ENCODE measurements at places on chromosomes 2 and 18. TPM values are rescaled to one million over a fixed set of nuclear protein-coding genes. Genes with fewer than 3 reads are reported as not detected.

METAP1D gene
- total RNA-seq, result 6.2 TPM

TUBB6 gene
- total RNA-seq, result 98.9 TPM

TUBB8B gene
- not detected for total RNA-seq

SCYGR4 gene
- total RNA-seq, result not detected

C2orf72 gene
- total RNA-seq, result 0.88 TPM

CDH19 gene
- 0.94 TPM for total RNA-seq

STAT4 gene
- 8.5 TPM for total RNA-seq

PLA2R1 gene
- 6.6 TPM for total RNA-seq

NRP2 gene
- total RNA-seq, result 37.7 TPM

COLEC11 gene
- total RNA-seq, result 7.6 TPM

PSMA8 gene
- total RNA-seq, result not detected

ECEL1 gene
- total RNA-seq, result 6.7 TPM

DNA sequence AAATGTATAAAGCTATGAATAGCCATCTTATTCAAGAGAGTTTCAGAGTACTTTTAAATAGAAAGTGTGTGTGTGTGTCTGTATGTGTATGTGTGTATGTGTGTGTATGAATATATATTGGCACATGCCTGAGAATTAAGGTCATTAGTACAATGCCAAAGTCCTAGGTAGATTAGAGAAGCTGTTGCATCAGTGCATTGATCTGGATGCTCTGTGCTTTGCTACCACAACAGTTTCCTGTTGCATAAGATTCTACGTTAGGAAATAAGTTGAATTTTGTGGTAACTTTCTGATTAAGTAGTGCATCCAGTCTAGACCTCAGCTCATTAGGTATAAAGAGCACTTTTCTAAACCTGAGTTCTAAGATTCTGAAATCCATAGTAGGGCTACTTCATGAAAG, 1102.8 kb upstream of the KLHL29 start:
- no peak for DNase-seq

- DNase-seq, result no peak
Measured at GRCh38 chr2:34724107-34724506, 1125.0 kb upstream of the FAM98A start.

DNA sequence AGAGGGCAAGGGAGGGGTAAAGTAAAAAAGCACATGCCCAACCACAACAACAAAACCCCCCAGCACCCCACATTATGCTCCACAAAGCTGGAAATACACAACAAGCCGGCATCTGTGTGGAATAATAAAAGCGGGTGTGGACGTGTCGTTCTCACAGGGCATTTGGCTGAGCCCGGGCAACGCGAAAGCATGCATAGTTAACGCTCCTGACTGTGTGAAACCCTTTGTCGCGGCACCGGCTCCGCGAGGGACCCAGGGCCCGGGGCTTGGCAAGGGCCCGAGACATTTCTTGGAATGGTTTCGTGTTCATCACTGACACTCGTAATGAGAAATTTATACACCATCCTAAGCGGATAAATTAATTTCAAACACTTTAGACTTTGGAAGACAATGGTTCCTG, 165.6 kb downstream of the INHBB start:
- no peak for DNase-seq

- no peak for DNase-seq
Measured at GRCh38 chr2:86672027-86672545, 48.0 kb upstream of the RMND5A start.

DNA sequence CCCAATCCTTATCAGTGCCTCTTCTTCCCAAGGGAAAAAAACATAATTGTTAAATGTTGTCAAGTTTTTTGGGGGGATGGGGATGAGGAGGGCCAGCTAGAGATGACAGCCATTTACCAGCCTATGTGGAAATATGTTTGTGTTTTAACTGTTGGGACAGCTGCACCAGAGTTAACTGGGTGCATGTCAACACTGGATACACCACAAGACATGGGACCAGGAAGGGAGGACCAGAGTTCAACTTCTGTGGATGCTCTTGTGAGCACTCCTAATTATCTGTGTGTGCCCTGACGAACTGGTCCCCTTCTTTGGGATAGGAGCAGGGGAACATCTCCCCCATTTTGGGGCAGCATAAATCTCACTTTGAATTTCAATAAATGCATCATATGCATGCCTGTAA, 66.1 kb upstream of the FZD5 start:
- no peak for DNase-seq

- DNase-seq, result peak; percentile 73
Measured at GRCh38 chr2:48346124-48346536, 183.8 kb upstream of the STON1 start.

GRCh38 chr2:218671097-218671653, 627 bp downstream of the RNF25 start:
- no peak for DNase-seq

- DNase-seq, result no peak
Measured at GRCh38 chr2:104473546-104473945, 380.4 kb upstream of the POU3F3 start.

- DNase-seq, result no peak
Measured at GRCh38 chr2:105887256-105887655, 142.5 kb downstream of the NCK2 start.

DNA sequence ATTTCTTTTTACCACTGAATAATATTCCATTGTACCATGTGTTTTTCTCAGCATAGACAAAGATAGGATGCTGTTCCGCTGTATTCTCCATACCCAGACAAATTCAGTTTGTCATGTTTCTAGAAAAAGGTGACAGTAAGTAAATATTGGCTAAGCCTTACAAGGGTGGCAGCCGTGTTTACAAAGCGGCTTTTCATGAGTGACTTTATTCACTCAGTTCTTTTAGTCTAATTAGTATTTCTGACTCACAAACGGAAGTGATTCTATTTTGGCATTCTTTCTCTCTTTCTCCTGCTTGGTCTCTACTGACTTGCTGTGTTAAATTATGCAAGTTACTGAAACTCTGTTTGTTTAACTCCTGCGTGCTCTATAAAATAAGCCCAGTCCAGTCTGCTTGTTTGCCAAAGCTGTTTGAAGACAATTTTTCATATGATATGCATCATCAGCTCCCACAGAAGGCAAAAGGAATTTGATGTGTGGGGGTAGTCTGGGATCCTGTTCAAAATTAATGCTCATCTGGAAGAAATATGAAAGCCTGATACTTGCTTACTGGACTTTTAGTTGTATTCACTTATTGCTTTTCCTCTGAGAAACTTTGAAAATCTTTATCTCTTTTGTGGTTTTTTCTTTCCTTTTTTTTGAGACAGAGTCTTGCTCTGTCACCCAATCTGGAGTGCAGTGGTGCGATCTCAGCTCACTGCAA, 2.3 kb upstream of the PLEKHH2 start:
- DNase-seq, result no peak

GRCh38 chr2:38148501-38148900, 72.5 kb upstream of the CYP1B1 start:
- DNase-seq, result no peak

GRCh38 chr2:203758841-203759689, 52.6 kb downstream of the CD28 start:
- DNase-seq, result no peak

DNA sequence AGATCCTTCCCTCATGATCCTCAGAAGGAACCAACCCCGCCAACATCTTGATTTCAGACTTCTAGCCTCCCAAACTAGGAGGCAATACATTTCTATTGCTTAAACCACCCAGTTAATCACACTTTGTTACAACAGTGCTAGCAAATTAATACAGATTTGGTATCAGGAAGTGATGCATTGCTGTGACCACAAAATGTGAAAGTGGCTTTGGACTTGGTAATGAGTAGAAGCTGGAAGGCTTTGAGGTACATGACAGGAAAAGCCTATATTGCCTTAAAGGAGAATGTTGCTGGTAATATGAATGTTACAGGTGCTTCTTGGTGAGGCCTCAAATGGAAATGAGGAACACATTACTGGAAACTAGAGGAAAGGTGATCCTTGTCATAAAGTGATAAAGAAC, 260.3 kb downstream of the SATB2 start:
- DNase-seq, result no peak

DNA sequence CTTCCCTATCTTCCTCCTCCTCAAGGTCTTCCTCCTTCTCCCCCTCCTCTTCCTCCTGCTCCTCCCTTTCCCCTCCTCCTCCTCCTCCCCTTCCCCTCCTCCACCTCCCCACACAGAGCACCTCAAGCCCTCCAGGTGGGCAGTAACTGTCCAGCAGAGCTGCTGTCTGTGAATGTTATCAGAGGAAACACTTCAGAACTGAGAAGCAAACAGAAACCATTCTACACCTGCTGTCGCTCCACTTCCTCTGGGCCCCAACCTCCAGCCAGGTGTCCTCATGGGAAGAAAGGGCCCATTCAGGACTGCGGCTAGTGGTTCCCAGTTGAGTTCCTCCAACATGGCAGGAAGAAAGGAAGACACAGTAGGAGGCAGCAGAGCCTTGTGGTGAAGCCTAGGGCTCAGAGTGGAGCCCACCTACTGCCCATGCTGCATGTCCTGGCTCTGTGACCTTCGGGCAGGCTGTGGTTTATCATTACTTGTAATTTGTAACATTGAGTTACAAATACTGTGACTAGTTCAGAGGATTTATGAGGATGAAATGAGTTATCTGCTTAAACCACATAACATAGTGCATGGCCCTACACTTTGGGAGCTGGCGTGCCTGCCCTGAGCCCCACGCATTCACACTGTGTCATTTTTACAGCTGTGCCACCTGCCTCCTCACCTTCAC, 165.9 kb upstream of the ID2 start:
- no peak for DNase-seq

DNA sequence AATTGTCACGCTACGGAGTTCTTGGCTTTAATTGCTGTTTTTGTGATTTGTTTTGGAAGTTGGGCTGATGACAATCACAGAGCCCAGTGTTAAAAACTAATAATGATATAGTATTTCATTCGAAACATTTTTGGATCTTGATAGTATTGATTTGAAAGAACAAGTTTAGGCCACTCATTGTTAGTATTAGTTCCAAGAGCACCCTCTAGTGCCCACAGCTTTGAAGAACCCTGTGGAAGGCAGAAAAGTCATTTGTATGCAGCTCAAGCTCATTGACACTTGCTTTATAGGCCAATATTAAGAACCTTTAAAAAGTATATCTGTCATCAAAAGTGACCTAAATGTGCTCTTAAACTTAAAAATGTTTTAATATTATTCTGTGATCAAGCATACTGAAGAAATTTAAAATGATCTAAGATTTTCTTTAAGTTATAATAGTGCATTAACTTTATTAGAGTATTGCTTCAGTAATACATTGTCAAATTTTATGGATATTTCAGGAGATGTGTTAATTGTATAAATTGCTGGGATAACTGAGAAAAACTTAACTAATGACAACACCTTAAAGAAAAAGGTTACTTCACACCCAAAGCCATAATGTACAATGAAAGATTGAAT, 191.0 kb downstream of the GRB14 start:
- DNase-seq, result peak; percentile 62

DNA sequence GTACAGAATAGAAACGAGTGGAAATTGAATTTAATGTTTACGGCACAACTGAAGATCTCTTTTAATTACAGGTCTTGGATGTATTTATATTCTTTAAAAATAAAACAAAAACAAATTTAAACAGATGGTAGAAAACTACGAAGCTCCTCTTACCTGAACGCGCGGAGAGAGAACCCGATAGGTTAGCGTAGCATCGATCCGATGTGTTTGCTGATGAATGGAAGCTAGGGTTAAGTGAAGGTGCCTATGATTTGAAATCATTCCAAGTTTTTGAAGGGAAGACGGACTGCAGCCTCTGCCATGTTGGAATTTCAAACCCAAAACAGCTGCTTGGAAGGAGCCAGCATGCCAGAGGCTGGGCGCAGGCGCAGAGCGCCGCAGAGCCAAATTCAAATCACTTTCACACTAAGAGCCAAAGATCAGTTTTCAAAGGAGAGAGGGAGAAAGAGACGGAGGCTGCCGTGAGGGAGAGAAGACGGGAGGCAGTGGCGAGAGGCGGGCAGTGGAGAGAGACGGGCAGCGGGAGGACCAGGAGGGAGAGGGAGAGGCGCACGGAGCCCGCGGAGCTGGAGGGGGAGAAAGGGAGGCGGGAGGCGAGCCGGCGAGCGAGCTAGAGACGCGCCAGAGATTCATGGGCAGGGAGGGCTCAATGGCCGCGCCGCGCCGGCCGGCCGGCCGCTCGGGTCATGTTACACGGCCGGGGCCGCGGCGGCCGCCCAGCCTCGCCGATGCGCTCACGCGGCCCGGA, at the start of gene FIGN:
Gene FIGN, minus strand, starts transcription at position 324 of the 748 bp plus-strand sequence. CDS start 1,081 bp downstream, outside the sequence.
- peak; percentile 94 for DNase-seq

GRCh38 chr2:133077269-133077822, 407.3 kb upstream of the LYPD1 start:
- DNase-seq, result no peak

- DNase-seq, result no peak
Measured at GRCh38 chr18:10130606-10131005, 216.8 kb downstream of the VAPA start.

DNA sequence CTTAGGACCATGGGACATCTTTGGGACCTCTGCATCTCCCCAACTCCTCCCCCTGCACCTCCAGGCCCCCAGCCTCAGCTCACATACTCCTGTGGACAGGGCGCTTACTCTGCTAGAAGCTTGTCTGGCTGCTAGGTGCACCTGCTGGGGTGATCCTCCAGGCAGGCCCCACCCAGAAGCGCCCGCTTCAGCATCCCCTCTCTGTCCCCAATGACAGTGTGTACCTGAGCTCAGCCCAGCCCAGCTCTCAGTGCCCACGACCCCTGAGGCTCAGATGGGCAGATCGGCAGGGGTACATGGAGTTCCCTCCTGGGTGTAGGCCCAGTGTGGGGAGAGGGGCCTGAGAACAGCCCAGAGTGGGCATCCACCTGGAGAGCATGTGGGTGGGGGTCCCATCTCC, 5.9 kb downstream of the TEKT4 start:
- no peak for DNase-seq

DNA sequence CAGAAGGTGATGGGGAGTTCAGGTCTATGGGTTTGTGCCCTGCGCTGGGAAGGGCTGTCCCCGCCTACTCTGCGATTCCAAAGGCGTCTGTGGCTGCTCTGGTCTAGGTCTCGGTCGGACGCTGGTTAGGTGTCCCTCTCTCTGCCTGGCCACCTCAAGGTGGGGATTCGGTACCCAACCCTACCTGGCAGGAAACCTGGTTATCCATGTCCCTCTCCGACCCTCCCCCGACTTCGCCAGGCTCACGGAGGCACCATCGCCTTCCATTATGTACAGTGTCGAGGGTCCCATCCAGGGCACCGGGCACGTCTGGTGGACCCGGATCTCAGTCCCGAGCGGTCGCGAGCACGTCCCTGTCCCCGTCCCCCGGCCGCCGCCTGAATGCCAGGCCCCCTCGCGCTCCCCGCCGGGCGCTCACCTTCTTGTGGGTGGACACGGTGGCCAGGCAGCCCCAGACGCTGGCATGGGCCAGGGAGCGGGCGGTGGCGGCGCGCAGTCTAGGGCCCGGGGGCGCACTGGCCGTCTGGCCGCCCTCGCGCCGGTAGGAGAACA, 628 bp downstream of the CREG2 start:
- no peak for DNase-seq

GRCh38 chr2:173929441-173929840, 35.7 kb downstream of the SP3 start:
- DNase-seq, result no peak

Measured in kidney (tissue), 22 donors.